ENCODE measurements at places on chromosomes 13 and 19.

DNA sequence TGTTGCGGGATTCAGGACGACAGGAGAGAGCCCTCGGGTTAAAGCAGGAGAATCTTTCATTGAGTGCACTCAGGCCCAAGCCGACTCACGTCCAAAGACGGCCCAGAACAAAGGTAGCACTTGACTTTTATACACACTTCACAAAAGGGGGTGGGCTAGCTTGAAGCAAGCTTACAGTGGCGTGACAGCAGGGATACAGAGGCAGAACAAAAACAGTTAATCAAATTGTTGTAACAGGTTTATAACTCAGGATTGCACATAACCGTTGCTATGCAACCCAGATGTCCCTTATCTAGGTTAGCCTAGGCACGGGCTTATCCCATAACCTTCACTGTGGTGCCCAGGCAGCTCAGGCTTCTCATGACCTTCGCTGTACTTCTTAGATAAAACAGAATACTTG, 2.0 kb downstream of the MED25 start:
- DNase-seq = peak; percentile 93

- DNase-seq = no peak
Measured at GRCh38 chr19:8116437-8117293, 32.7 kb downstream of the FBN3 start.

DNA sequence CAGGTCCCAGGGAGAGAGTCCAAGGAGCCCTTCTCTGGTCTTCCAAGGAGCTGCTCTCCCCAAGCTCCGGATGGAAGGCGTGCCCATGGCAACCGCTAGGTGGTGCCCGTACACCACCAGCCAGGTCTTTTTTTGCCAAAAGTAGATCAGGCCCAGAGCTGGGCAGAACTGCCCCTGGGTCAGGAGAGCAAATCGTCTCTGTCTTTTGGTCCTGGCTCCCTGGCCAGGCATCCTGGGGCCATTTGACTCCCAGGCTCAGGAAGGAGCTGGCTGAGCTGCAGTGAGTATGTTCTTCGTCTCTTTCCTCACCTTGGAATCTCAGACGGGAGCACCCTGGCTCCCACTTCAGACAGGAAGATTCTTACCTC, 24.6 kb upstream of the BCL3 start:
- peak; percentile 95 for DNase-seq

GRCh38 chr13:79936368-79937136, 404.4 kb downstream of the SPRY2 start:
- no peak for DNase-seq

GRCh38 chr13:89227356-89227755, 1556.2 kb downstream of the SLITRK5 start:
- no peak for DNase-seq

DNA sequence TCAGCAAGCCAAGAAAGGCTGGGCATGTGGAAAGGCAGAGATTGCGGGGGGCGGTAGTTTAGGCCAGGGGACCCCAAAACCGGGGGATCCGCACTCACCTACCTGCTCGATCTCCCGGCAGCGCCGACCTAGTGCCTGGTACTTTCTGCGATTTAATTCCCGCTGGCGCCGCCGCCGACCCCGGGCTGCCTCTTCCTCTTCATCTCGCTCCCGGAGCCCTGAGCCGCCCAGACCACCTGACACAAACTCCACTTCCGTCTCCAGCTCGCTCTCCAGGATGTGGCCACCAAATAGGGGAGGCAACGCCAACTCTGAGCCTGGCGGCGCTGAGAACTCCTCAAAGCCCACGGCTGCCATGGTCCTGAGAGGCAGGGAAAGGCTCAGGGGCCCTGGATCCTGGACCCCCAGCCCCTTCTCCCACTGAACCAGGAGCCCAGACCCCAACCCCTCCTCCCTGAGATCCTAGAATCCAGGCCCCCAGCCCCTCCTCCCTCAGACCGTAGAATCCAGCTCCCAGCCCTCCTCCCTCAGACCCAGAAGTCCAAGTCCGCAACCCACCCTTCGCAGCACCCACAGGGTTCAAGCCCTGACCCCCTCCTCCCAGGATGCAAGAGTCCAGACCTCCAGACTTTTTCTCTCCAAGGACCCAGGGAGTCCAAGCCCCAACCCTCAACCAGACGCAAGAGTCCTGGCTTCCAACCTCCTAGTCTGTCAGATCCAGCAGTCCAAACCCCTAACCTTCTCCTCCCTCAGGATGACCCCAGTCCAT, 933 bp downstream of the TFPT start:
- peak; percentile 71 for DNase-seq

- no peak for DNase-seq
Measured at GRCh38 chr13:80256352-80256932, 84.5 kb downstream of the SPRY2 start.

DNA sequence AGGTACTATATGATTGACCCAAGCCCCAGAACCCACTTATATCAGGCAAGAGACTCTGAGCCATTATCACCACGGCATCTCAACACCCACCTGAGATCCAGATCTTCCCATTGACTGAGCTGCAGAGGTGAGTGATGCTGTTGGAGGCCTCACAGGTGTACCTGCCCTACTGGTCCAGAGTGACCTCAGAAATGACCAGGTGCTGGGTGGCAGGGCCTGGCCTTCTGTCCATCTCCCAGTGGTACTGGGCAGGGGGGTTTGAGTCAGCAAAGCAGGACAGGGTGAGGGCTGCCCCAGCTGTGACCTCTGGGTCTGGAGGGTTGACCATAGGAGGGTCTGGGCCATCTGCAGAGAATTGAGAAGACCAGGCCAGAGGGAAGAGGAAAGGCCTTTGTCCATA, 13.2 kb upstream of the CEACAM20 start:
- DNase-seq = no peak

DNA sequence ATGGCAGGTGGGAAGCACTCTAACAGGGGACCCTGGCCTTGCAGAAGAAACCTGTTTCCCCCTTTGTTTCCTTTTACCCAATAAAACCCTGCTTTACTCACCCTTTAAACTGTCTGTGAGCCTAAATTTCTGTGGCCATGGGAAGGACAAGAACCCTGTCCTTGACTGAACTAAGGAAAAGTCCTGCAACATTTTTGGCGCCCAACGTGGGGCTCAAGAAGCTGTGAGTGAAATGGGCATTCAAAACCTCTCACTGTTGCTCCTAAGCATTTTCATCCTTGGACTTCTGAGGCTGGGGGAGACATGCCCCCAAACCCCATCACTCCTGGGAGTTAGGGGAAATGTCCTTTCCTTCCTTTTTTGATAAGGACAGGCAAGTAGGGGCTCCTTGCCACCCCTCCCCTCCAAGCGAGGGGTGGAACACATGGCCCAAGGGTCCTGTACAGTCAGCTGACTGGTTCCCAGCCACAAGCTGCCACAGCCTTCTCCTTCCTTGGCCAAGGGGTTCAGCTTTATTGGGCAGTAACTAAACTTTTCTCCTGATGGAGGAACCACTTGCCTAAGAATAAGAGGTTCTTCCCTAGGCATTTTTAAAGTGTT, 381.6 kb downstream of the KLF5 start:
- peak; percentile 45 for DNase-seq
